ENCODE measurements at places on chromosomes 5 and 9.

GRCh38 chr5:68395926-68396511 is 180.5 kb downstream of the PIK3R1 start:
- DNase-seq: no peak

GRCh38 chr5:149938279-149938678 is 6.3 kb downstream of the PDE6A start:
- no peak for DNase-seq

- no peak for DNase-seq
Measured at GRCh38 chr9:74662674-74663073, 165.5 kb downstream of the RORB start.

GRCh38 chr5:96942911-96943310 is 7.0 kb downstream of the LNPEP start:
- DNase-seq: no peak

GRCh38 chr5:62328772-62329491 is 22.9 kb downstream of the KIF2A start:
- DNase-seq: no peak

GRCh38 chr5:177020033-177020432 is 2.5 kb upstream of the ZNF346 start:
- DNase-seq: no peak

- no peak for DNase-seq
Measured at GRCh38 chr9:109781086-109781485, 1.1 kb downstream of the PALM2AKAP2 start.

GRCh38 chr9:135963938-135964337 is 2.8 kb upstream of the UBAC1 start:
- no peak for DNase-seq

DNA sequence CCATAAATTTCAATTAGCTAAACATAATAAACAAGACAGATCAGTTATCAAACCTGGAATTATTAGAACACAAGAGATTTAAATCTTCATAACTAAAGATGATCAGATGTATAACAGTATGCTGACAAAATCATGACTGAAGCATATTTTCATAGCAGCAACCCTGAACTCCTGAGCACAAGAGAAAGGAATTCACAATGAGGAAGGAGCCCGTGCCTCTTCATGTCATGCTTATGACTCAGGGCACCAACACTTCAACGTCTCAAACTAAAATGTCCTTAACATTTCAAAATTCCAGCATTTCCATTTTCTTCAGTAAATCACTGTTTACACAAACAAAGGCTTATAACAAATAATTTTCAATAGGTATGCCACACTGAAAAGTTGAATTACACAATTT is 6.7 kb downstream of the AP3B1 start:
- no peak for DNase-seq

DNA sequence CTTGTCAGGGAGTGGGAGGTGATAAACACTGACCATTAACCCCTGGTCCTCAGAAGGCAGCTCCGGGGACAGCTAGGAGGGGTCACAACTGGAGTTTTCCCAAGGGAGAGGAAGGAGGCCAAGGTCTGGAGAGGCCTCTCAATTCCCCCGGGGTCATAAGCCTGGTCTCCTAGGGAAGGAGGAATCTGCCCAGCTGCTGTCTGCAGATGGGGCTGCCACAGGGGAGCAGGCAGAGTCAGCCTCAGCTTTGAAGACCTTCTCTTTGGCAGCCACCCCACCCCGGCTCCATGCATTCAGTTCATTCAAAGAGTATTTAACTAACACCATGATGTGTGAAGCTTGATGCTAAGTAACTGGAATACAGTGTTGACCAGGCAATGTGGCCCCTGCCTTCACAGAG is 74.6 kb upstream of the HSPA9 start:
- no peak for DNase-seq

DNA sequence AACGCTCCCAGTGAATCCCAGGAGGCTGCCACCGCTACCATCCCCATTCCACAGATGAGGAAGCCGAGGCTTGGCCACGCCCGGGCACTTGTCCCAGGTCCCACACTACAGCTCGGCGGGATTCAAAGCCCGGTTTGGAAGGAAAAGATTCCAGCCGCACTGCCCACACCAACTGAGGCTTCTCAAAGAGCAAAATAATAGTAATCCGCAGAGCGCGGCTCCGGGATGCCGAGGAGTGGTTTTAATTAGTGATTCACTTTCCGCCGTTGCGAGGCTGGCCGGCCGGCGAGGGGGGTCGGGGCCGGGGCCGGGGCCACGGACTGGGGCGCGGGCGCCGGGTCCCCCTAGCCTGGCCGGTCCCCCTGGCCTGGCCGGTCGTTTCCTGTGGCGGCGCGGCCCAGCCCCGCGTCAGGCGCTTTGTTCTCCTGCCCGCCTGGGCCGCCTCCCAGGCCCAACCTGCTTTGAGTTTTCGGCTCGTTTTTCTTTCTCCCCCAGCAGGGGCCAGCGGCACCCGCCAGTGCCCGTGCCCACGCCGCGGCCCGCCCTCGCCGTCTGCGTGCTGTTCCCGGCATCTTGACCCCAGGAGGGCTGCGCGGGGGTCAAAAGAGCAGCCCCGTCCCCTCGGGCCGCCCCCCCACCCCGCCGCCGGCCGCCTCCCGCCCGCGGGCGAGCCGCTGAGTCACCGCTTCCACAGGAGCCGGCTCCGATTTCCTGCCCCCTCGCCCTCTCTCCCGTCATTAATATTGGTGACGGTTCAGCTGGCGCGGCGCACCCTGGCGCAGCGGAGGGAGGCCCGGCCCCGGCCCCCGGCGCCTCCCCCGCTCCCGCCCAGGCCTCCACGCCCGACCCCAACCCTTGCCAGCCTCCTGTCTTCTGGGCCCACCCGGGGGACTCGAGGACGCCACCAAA is 31.2 kb downstream of the FGF18 start:
- DNase-seq: no peak

- no peak for DNase-seq
Measured at GRCh38 chr9:8255850-8256249, 456.3 kb upstream of the DMAC1 start.

DNA sequence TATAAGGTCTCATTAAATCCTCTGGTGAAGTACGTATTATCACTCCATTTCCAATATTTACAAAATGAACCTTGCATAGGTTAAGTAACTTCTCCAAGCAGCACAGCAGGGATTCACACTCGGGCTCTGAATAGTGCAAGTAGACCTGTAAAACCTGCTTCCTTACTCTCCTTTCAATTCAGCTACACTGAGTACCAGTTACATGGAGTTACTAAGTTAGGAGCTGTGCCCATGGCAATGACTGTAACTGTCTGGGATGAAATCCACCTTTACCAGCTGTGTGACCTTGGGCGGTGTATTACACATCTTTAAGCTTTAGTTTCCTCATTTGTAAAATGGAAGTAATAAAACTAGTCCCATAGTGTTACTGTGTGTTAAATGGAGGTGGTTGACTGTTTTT is 15.9 kb upstream of the MOB3B start:
- DNase-seq: no peak

DNA sequence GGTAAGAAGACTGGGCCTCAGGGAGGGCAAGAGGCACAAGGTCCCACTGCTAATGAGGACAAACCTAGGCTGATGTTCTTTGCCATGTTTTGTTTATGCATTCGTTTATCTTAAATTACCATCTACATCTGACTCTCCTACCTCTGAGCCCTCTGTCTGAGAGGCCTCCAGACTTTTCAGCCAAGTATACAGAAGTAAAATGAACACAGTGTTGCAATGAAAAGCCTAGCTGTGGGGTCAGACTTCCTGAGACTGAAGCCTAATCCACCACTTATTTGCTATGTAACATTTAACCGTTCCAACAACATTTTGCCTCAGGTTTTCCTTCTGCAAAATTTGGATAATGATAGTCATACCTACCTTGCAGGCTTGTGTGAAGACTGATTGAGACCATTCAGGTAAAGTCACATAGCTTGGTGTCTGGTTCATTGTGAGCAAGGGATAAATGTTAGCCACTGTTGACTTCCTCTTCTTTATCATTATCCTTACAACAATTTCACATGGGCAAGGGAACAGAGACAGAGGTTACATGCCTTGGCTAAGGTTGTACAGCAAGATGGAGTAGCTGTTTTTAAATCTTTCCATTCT is 374.9 kb upstream of the CLINT1 start:
- no peak for DNase-seq

DNA sequence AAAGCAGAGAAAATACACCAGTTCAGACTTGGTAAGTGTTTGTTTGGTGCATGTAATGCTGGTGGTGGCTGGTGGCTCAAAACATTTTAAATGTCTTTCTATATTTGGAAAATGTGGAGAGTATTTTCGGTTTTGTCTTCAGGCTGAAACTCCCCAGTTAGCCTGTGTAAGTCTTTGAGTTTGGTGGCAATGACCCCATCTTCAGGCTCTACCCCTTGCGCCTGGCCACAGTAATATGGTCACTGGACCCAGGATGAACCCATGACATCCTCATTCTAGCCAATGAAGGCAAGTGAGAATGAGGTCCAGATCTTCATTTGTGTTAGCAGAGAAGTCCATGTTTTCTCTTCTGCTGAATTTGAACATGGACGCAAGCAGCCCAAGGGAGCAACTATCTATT is 422.6 kb downstream of the BRINP1 start:
- no peak for DNase-seq

DNA sequence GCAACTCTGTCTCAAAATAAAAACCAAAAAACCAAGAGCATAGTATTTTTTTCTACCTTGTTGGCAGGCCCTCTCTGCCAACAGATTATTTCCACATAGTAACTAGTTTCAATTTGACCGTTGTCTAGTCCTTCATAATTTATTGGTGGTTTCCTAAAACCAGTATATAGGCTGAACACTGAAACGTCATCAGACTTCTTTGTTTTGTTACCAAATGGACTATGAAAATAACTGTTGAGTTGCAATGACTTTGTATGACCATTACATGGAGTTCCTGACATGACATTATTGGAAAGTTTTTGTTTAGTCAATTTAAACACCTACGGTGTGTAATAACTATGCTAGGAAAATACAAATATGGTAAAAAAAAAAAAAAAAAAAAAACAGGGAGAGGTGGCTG is 1.7 kb downstream of the AGGF1 start:
- no peak for DNase-seq
